Stimulated activated CD8-positive, alpha-beta memory T cell treated with anti-CD3 and anti-CD28 coated beads, Interleukin-4, amount 100 ng/mL, for 48 hours (primary cell): ENCODE measurements at places on chromosomes 11 and 22.

DNA sequence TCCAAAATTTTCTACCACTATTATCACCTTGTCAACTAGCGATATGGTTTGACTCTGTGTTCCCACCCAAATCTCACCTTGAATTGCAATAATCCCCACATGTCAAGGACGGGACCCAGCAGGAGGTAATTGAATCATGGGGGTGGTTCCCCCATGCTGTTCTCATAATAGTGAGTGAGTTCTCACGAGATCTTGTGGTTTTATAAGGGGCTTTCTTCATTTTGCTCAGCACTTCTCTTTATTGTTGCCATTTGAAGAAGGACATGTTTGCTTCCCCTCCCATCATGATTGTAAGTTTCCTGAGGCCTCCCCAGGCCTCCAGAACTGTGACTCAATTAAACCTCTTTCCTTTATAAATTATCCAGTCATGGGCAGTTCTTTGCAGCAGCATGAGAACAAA is 73.5 kb upstream of the ZC3H12C start:
- DNase-seq = no peak

- DNase-seq = no peak
These were observed 115.0 kb downstream of the TMPRSS5 start for GRCh38 chr11:113591117-113591516.

DNA sequence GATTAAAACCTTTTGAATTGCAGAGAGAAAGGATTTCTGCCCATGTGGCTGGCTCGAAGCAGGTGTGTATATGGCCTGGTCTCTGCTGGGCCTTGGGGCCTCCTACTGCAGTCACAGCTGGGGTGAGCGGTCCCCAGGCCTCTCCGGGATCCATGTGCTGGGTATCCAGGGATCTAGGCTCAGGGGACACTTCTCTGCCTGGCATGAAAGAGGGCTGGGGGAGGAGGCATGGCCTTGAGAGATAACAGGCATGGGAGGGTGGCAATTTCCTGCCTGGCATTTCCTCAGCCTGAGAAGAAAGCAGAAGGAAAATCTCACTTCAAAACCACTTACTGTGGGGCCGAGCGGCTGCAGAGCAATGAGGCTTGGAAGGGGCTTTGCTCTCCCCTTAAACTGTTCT is 20.3 kb upstream of the PARVG start:
- no peak for DNase-seq

DNA sequence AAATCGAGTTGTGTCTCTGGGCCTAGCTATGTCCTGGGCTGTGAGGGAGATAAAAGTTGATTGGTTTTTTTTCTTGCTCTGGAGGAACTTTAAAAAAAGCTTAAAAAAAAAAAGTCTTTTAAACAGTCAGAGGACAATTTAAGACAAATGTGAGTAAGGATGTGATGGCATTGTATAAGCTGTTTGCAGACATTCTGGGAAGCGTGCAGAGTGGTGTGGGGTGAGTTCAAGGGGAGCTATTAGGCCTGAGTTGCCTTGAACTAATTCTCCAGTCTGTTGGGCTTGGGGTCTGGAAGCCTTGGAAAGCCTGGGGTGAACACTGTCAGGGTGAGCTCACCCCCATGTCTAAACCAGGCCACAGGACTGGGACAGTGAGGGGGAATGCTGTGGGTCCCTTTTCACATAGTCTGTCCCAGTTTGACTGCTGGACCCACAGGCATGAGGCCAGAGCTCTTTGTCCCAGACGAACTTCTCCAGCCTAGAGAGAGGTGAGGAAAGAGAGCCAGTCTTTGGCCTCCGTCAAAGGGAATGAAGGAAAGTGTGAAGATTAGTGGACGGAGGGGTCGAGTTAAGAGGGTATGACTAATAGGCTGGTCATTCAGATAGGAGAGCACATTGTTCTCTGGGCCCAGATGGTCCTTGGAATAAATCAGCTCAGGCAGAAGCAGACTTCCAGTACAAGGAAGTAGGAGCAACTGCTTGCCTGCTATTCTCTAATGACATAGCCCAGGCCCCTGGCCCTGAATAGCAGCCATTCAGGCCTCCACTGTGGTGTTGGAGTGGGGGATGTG is 76.4 kb upstream of the NNMT start:
- no peak for DNase-seq

DNA sequence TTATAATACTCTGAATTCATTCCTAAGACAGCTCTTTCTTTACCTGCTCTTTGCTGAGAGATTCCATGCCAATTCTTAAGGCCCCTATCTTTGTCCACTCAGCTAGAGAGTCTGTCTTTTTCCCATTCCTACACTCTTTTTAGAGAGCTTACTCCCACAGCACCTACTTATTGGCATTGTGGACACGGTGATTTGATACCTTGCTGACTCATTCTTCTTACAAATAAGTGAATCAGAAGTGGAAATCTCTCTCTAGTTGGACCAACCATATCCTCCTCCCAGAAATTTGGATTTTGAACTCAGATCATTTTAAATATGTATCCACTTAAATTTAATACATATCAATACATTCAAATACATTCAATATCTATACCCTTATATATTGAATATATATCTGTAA is 32.5 kb upstream of the OR6M1 start:
- no peak for DNase-seq

DNA sequence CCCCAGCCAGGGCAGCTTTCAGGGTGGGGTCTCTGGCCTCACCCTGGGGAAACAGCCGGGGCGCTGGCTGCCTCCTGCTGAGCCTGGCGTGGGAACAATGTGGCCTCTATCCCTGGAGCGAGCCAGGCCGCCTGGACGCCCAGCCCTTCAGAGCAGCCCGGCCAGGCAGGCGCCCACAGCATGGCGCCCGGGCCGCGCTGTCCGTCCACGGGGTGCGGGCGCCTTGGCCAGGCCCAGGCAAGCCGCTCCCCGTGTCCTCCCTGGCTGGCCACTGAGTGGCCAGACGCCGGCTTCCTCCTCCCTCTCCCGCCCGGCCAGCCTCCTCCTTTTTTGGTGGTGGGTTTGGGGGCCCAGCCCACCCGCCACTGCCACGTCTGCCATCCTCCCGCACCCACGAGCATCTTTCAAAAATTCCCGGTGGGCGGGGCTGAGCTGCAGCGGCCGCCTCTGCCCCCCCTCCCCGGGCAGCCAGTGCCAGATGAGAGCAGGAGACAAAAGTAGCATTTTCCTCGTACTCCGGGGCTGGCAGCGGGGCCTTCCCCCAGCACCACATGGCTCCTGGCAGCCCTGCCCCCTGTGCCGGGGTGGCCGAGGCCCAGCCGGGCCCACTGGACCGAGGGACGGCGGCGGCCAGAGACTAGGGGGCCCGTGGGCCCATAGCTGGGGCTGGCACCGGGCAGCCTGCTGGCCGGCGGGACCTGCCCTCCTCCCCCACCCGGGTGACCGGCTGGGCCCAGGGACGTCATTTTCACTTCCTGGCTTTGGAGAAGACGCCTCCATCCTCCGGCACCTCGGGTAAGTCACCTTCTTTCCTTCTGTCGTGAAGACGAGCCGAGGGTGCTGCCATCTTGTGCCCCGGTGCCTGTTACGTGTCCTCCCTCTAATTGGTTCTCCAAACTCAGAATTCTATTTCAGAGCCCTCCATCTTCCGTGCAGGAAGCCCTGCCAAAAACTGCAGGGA is 70.2 kb upstream of the PPARA start:
- no peak for DNase-seq

GRCh38 chr11:105226091-105226490 is 86.5 kb upstream of the CARD18 start:
- no peak for DNase-seq

GRCh38 chr11:117900720-117901440 is 24.4 kb upstream of the FXYD6 start:
- no peak for DNase-seq

GRCh38 chr22:39498368-39498767 is 3.7 kb upstream of the MIEF1 start:
- no peak for DNase-seq

- DNase-seq = no peak
These were observed 91.8 kb upstream of the RTL6 start for GRCh38 chr22:44589831-44590230.
